ENCODE measurements at places on chromosomes 1 and 21.

DNA sequence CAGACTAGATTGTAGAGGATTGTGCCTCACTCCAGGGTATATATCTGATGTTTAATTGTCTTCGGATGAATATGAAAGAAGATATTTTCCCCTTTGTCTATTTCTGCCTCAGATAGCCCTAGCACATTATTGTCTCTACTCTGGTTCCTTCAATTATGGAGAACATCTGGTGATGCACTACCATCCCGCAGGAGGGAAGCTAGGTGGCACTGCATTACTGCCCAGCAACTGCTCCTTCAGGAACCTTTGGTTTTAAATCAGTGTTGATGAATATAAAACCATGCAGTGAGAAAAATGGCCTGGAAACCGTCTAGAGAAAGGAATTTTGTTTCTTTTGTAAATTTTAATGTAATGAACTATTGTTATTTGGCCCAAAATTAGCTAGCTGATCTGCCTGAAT lies 68.5 kb downstream of the GPR88 start:
- DNase-seq, result peak; percentile 77

- DNase-seq, result no peak
Observed at GRCh38 chr1:41842326-41842725, 76.4 kb downstream of the HIVEP3 start.

DNA sequence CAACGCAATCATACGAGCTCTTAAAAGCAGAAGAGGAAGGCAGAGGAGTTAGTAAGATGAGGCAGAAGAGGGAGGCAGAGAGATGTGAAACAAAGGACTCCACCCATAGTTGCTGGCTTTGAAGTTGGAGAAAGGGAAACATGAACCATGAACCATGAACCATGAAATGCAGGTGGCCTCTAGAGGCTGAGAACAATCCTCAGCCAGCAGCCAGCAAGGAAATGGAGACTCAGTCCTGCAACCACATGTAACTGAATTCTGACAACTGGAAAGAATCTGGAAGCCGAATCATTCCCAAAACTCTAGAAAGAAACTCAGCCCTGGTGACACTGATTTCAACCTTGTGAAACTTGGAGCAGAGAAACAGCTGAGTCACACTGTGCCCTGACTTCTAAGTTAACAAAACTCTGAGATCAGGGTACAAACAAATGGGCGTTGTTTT lies 10.1 kb downstream of the DIPK1A start:
- DNase-seq, result no peak

DNA sequence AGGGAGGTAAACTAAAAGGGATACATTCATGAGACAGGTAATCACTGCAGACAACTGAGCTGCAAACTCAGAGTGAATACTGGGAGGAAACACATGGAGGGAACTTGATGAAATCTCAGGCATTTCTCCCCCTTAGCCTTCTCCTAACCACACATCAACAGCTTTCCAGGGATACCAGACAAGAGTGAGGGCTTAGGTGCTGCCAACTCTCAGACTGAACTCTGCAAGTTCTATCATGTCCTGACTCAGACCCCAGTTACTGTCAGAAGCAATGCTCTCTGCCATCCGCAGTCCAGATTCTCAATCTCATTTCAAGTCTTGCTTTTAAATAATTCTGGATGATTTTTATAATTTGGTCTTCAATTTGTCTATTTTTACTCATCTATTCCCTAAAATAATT lies 267.3 kb downstream of the LTN1 start:
- no peak for DNase-seq

GRCh38 chr21:33975548-33976081 lies 60.0 kb upstream of the ATP5PO start:
- peak; percentile 57 for DNase-seq

DNA sequence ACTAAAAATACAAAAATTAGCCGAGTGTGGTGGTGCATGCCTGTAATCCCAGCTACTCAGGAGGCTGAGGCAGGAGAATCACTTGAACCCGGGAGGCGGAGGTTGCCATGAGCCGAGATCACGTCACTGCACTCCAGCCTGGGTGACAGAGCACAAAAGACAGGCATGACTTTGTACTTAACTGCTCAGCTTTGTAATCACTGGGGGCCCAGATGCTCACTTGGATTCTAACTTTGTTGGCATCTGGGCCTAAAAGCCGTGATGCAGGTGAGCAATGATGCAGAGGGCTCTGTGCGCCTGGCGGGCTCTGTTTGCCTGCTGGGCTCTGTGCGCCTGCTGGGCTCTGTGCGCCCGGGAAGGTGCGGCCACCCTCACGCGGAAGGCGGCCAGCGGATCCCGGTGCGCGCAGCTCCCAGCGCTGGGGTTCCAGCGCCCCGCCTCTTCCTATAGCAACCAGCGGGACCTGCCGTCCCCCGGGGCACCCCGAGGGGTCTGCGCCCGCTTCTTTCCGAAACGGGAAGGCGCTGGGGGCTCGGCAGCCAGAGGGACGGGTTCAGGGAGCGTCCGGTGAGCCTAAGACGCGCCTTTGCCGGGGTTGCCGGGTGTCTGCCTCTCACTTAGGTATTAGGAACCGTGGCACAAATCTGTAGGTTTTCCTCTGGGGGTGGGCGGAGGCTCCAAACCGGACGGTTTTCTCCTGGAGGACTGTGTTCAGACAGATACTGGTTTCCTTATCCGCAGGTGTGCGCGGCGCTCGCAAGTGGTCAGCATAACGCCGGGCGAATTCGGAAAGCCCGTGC lies 31.7 kb downstream of the PRMT2 start:
- DNase-seq, result peak; percentile 37

DNA sequence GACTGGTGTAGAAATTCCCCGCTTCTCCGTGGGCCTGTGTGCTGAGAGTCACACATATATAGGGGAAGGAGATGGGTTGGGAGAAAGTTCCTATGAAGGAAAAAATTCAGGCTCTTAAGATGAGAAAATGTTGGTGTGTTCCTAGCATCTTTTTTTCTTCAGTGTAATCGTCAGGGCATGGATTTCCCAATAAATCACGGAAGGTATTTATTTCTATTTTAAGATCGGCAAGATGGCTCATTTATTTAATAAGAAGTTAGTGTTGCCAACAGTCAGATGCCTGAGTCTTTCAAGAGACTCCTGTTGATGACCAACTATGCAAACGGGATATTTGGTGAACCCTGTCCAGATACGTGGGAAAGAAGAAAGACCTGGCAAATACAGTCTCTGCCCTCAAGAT lies 58.2 kb downstream of the TGFB2 start:
- DNase-seq, result no peak

- no peak for DNase-seq
Observed at GRCh38 chr1:78408810-78409209, 82.0 kb upstream of the PTGFR start.

DNA sequence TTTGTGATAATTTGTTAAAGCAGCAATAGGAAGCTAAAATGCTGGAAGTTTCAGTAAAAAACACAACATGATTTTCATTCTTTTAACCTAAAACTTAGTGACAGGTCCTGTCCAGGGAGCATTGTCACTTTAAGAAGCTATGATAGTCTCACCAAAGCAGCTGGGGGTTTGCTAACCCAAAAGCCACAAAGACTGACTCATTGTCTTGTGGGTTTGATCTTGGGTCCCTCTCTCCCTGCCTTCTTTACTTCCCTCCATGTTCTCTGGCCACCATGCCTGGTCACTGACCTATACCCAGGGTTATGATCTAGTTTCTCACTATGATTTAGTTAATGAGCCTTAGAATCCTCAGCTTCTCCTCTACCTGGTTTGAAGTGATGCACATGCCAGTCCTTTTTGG lies 213.5 kb upstream of the PTGFR start:
- no peak for DNase-seq

DNA sequence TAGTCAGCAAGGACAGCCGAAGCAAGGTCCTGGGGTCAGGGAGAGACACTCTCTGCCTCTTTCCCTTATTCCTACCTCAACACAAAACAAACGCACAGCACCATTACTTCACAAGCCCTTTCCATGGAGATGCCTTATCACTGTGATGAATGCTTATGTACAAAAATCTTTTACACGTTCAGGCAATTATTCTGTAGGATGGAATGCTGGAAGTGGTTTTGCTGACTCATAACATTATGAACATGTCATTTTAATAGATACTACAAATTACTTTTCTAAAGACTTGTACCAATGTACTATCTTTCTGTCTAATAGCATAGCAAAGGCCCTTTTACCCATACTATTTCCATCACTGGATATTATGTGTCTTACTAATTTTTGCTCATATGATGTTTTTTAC lies 98.4 kb downstream of the TTLL7 start:
- DNase-seq, result no peak

- no peak for DNase-seq
Observed at GRCh38 chr21:42193131-42193671, 25.7 kb upstream of the ABCG1 start.

GRCh38 chr1:234901491-234902049 lies 227.1 kb downstream of the TOMM20 start:
- DNase-seq, result no peak

GRCh38 chr1:207755846-207756693 lies 4.2 kb downstream of the CD46 start:
- no peak for DNase-seq

- no peak for DNase-seq
Observed at GRCh38 chr21:41725421-41726031, 41.3 kb downstream of the RIPK4 start.

GRCh38 chr1:155522069-155522468 lies 40.5 kb downstream of the ASH1L start:
- DNase-seq, result no peak
